NCI-H1417 treated with DMSO at 0.1 percent for 48 hours (cell line): ENCODE measurements at places on chromosomes 12 and 14.

- DNase-seq: no peak
Measured at GRCh38 chr12:104220931-104221330, 5.4 kb downstream of the TXNRD1 start.

DNA sequence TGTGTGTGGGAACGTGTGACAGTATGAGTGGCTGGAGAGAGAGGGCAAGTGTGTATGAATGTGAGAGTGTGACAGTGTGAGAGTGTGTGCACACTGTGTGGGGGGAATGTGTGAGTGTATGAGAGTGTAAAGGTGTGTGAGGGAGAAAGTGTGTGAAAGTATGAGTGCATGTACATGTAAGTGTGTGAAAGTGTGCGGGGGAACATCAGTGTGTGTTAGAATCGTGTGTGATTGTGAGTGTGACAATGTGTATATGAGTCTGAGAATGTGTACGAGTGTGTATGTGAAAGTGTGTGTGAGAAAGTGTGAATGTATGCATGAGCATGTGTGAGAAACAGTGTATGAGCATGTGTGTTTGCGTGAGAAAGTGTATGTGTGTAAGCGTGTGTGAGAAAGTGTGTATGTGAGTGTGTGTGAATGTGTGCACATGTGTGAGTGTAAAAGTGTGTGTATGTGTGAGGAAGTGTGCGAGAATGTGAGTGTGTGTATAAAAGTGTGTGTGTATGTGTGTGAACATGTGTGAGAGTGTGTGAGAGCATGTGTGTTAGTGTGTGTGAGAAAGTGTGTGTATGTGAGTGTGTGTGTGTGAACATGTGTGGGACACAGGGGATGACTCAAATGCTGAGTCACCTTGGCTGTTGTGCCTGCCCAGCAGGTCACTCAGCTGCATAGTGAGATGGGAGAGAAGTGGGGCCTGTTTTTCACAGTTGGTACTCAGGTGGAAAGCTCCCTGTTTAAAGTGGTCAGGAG lies 220.5 kb upstream of the TBX3 start:
- DNase-seq: no peak

GRCh38 chr12:70660620-70661219 lies 23.5 kb upstream of the PTPRB start:
- DNase-seq: no peak

DNA sequence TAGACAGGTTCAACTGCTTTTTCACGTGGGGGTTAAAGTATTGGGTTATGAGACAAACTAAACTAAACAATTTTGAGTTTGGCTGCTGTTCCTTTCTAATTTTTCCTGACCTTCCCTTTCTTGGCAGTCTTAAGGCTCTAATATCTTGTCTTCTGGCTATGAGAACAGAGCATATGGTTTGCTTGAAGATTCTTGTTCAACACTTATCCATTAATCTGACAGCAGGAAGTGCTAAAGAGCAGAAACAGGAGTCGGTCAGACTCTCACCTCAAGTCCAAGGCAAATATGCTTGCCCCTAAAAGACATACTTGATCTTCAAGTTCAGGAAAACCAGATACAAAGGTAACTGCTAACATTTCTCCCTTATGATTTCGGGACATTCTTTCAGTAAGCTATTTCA lies 52.6 kb upstream of the KCNJ8 start:
- no peak for DNase-seq

GRCh38 chr12:94089891-94090290 lies 58.5 kb upstream of the PLXNC1 start:
- DNase-seq: no peak

- DNase-seq: no peak
Measured at GRCh38 chr12:94855853-94856252, 147.6 kb downstream of the NDUFA12 start.

DNA sequence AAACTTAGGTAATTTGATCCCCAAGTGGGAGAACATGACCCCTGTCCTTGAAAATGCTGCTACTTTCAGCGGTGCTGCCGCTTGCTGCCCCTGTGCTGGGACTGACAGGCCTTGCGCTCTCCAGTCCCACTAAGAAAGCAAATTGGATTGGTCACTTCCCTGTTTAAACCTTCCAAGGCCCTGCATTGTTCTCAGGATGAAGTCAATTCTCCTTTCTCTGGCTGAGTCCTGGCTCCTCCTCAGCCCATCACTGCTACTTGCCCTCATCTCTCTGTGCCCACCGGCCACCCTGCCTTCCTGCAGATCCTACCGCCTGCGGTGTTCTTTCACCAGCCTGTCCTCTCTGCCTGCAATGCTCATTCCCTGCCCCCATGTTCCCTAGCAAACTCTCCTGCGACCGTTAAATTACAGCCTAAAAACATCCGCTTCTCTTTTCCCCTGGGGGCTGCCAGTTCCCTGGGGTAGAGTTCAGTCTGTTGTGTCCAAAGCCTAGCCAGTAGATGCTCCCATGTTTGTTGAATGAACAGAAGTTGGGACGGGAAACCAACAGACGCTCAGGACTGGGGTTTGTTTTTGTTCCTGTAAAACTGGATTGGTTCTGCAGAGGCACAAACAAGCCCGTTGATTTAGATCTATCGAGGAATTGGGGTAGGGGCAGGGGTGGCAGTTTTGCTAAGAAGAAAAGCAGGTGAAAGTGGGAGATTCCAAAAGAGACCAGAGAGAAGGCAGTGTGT lies 127.3 kb upstream of the HIF1A start:
- no peak for DNase-seq

DNA sequence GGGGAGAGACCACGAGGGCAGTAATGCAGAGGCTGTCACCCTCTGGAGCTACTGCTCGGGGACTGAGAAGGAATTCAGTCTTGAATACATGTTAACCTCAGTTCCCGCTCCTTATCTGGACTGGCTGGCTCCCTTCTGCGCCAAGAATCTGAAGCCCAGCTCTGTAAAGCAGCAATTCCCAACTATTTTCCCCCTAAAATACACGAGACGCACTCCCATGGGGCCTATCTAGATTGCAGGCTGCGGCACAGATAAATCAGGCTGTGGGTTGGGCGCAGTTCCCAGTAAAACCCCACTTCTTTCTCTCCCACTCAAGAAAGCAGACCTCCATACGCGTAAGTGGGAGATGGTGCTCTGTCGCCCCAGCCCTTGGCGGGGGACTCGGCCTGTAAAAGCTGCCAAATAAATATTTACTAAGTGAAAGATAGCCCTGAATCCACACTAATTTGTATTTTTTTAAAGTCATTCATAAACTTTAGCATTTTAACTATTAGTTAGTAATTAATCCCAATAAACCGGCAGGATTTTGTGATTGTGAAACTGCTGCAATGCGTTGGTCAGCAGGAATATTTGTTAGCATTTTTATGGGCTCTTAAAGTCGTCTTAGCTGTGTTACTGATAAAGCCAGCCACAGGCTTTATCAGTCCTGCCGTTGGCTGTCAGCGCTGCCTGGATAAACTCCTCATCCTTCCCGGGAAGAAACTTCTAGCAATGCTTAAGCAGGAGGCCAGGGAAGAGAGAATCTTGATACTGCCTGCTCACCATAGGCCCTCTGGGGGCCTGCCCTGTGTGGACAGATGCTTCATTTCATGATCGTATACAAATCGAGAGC lies 17.8 kb downstream of the FBXL14 start:
- DNase-seq: no peak

GRCh38 chr12:3694673-3695072 lies 58.2 kb downstream of the CRACR2A start:
- no peak for DNase-seq

GRCh38 chr12:116415408-116416108 lies 138.1 kb upstream of the MED13L start:
- no peak for DNase-seq

DNA sequence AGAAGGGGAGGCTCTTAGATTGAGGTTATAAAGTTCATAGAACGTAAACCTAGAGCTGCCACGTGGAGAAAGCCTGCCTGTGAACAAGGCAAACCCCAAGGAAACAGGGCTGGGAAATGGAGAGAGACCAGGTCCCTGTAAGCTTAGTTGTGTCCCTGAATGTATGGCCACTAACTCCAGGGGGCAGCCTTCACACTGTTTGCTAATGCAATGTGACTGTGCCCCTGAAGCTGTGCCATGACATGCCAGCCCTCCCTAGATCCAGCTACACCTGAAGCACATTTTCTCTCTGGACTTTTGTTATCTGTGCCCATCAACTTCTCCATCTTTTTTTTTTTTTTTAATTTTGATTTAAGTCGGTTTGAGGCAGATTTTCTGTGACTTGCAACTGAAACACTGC lies 60.6 kb upstream of the TMCC3 start:
- DNase-seq: no peak

DNA sequence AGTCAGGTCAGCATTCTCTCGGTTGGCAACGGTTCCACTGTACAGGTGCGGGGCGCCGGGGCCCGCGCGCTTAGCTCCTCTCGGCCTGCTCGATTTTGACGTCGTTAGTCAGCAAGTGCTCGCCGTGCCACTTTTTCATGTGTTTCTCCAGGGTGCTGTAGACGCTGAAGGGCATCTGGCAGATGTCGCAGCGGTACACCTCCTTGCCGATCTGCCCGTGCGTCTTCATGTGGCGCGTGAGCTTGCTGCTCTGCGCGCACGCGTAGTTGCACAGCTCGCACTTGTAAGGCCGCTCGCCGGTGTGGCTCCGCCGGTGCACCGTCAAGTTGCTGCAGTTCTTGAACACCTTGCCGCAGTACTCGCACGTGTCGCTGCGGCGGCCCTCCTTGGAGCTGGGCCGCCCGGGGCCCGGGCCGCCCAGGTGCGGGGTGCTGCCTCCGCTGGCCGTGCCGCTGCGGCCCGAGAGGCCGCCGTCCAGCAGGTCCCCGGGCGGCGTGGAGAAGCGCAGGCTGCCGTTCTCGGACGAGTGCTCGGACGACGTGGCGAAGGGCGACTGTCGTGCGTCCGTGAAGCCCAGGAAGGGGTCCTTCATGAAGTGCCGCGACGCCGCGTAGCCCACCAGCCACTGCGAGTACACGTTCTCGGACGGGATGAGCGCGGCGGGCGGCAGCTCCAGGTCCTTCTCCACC lies 97.8 kb downstream of the BCL11B start:
- no peak for DNase-seq

DNA sequence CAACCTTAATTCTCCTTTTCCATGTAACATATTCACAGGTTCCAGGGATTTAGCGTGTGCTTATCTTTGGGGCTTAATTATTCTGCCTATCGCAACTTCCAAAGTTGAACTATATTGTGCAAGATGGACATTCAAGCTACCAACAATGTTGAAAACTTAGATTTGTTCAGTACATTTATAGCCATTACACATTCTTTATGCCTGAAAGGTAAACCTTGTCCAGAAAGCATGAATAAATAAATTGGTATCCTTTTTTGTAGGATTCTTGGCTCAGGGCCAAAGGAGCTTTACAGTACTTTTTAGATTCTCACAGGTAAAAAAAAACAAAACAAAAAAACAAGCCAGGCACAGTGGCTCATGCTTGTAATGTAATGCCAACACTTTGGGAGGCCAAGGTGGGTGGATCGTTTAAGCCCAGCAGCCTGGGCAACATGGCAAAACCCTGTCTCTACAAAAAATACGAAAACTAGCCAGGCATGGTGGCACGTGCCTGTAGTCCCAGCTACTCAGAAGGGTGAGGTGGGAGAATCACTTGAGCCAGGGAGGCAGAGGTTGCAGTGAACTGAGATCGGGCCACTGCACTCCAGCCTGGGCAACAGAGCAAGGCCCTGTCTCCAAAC lies 3.3 kb downstream of the C12orf56 start:
- DNase-seq: no peak

- DNase-seq: no peak
Measured at GRCh38 chr12:40327535-40327934, 102.7 kb downstream of the LRRK2 start.

- DNase-seq: no peak
Measured at GRCh38 chr14:23694949-23695663, 58.9 kb downstream of the DHRS2 start.

GRCh38 chr14:103362780-103363179 lies 22.4 kb upstream of the MARK3 start:
- no peak for DNase-seq

DNA sequence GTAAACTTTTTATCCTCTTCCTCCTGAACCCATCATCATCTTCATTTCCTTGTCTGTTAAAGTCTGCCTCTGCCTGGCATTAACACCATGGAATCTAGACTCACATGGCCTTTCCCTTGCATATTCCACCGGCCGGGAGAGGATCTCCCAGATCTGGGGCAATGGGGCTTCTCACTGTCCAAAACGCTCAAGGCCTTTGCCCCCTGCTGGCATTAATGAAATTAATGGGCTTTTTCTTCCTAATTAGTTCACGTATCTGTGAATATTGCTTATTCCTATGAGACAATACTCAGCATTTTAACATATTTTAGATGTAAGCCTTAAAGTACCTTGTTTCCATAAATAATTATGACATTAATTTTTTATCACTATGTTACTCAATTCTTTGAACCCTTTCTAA lies 42.9 kb upstream of the CAPRIN2 start:
- no peak for DNase-seq

DNA sequence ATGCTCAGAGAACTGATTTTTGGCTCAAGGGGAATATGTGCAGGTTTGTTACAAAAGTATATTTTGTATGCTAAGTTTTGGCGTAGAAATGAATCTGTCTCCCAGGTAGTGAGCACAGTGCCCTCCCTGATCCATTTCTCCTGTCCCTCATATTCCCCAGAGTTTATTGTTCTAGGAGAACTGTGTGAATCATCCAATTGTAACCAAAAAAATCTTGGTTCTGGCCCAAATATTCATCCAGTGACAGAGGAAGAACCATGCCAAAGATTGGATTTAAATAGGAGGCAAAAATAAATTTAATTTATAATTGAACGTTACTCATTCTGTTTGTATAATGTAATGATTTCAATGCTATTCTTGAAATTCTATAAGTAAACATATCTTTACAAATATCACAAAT lies 4.8 kb downstream of the CATSPERB start:
- no peak for DNase-seq

DNA sequence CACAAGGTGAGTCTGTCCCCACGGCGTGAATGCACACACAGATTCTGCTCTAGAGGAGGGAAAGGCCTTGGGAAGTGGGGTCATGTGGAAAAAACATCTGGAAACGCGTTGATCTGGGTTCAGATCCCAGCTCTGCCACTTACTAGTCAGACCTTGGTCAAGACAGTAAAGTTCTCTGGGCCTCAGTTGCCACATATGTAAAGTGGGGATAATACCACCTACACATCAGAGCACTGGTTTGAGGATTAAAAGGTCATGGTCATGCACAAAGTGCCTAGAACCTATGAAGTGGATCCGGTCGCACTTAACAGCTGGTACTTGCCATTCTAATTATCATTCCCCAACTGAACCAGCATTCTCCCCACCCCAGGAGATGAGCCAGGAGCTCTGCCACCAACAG lies 4.7 kb downstream of the PLEKHG6 start:
- no peak for DNase-seq

- DNase-seq: no peak
Measured at GRCh38 chr12:124939079-124939420, 24.6 kb upstream of the UBC start.

DNA sequence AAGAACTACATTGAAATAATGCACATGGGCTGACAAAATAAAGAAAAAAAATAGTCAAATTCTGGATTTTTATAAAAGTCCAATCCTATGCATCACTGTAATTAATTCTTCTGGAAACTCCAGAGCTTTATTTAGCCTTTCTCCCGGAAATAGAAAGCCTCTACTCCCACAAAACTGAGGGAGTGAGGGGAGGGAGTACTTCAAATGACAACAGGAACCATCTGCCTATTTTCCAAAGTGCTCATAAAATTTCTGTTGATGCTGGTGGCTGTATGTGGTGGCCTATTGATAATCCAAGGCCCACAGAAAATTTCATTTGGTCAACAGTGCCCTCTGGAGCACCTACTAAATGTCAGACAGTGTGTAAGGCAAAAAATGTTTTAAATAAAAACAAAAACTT lies 64.6 kb downstream of the KIF21A start:
- DNase-seq: no peak
